ENCODE measurements at places on chromosomes 13 and 19.
A peak's percentile ranks its signal among the peaks of the same experiment; 100 is the strongest.

GRCh38 chr19:42467183-42467760, 24.5 kb upstream of the CXCL17 start:
- no peak for DNase-seq

- DNase-seq = no peak
Measured at GRCh38 chr19:38028913-38029510, 122.0 kb downstream of the SIPA1L3 start.

GRCh38 chr19:3768748-3769099, 3.3 kb downstream of the RAX2 start:
- DNase-seq = no peak

GRCh38 chr19:6730153-6730804, 7.1 kb downstream of the GPR108 start:
- no peak for DNase-seq

GRCh38 chr13:43232144-43232872, 208.9 kb downstream of the DNAJC15 start:
- DNase-seq = no peak

- peak; percentile 86 for DNase-seq
Measured at GRCh38 chr13:76512721-76513145, 373.5 kb downstream of the KCTD12 start.

GRCh38 chr19:45439569-45440258, 16.0 kb upstream of the ERCC1 start:
- no peak for DNase-seq

DNA sequence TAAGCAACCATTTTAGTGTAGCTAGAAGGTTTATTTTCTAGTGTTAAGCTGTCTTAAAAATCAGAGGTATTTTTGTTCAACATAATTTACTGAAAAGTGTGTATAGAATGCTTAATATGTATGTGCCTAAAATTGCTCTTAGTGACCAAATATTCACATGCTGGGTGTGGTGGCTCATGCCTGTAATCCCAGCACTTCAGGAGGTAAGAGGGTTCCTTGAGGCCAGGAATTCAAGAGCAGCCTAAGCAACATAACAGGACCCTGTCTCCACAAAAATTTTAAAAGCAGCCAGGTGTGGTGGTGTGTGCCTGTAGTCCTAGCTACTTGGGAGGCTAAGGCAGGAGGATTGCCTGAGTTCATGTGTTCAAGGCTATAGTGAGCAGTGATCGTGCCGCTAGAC, 120.9 kb upstream of the FRY start:
- DNase-seq = no peak

GRCh38 chr19:13597640-13598039, 91.4 kb upstream of the CACNA1A start:
- peak; percentile 74 for DNase-seq

DNA sequence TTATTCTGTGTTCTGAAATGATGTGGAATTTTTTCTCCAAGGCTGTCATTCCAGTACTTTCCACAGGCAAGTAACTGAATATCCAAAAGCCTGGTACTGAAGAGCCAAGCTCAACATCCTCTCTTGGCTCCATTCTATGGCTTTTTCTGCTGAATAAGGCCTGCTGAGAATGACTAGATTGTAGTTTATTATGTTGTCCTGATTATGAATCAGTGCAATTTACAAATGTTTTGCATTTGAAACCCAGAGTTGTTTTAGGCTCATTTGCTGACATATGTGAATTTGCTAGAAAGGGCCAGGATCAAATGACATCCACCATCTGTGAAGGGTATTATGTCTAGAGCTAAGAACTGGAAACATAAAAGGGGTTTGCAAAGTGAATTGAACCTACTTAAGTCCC, 596.6 kb downstream of the KCTD12 start:
- DNase-seq = no peak

GRCh38 chr19:6963937-6964336, 57.3 kb downstream of the MBD3L2B start:
- DNase-seq = no peak

GRCh38 chr13:113989585-113990300, 15.9 kb upstream of the C13orf46 start:
- DNase-seq = no peak

- no peak for DNase-seq
Measured at GRCh38 chr19:27765397-27765796, 1447.6 kb downstream of the UQCRFS1 start.

DNA sequence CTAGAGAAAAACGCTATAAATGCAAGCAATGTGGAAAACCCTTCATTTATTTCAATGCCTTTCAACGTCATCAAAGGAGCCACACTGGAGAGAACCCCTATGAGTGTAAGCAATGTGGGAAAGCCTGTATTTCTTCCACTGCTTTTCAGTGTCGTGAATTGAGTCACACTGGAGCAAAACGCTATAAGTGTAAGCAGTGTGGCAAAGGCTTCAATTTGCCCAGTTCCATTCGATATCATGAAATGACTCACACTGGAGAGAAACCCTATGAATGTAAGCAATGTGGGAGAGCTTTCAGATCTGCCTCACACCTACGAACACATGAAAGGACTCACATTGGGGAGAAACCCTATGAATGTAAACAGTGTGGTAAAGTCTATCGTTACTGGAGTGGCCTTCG, 27.4 kb downstream of the ZNF20 start:
- DNase-seq = no peak

GRCh38 chr13:27138457-27139093, 33.0 kb downstream of the USP12 start:
- DNase-seq = no peak

DNA sequence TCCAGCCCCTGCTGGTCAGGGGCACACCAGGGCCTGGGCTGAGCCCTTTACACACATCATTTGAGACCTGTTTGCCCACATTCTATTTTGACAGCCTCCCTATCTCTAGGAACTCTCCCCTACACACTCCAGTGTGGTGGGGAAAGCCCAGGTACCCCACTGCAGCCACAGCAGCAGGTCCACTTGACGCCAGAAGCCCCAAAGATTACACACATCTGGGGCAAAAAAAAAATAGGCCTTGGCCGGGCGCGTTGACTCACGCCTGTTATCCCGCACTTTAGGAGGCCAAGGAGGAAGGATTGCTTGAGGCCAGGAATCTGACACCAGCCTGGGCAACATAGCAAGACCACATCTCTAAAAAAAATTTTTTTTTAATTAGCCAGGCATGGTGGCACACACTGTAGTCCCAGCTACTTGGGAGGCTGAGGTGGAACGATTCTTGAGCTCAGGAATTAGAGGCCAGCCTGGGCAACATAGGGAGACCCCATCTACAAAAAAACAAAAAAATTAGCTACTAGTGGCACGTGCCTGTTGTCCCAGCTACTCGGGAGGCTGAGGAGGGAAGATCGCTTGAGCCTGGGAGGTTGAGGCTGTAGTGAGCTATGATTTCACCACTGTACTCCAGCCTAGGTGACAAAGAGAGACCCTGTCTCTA, 18.0 kb upstream of the CD22 start:
- no peak for DNase-seq

GRCh38 chr13:44921246-44921877, 67.9 kb downstream of the NUFIP1 start:
- no peak for DNase-seq

DNA sequence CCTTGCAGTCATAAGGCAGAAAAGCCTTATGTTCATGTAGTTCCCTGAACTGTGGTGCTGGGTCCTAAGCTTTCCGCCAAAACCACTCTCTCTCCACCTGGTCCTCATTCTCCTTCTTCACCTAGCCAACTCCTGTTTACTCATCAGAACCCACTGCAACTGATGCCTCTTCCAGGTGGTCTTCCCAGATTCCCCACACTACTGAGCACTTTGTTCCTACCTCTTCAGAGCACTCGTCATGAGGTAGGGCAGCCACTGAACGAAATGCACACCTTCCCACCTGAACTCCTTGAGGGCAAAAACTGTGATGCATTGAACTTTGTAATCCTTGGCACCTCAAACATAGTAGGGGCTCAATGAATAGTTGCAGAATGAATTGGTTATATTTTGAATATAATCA, 100.4 kb downstream of the DOCK9 start:
- DNase-seq = no peak

DNA sequence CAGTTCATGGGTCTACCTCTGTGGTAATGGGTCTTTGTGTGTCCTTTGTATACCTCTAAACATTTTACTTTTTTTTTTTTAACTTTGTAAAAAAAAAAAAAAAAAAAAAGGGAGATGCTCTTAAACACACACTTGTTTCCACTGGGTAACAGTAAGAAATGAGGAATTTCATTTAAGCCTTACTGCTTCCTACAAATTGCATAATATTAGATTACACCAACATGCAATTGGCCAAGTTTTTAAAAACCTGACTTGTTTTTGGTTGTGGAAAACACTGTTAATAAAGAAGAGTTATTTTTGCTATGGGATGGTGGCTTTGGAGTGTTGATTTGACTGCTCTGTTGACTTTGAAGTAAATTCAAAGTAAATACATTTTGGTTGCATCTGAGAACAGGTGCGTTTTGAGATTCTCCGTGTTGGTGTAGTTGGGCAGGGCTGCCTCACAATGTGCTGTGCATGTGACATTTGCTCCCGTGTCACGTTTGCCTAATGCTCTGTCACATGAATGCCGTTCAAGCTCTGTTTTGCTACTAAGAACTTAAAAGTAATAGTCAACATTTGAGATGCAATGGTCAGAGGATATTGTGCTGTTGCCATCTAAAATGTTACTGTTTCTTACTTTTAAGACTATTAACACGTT, 202.4 kb downstream of the LMO7 start:
- DNase-seq = peak; percentile 2

- no peak for DNase-seq
Measured at GRCh38 chr13:41053384-41053826, 7.9 kb upstream of the WBP4 start.

- no peak for DNase-seq
Measured at GRCh38 chr13:113833111-113833830, 30.6 kb downstream of the GAS6 start.

GRCh38 chr13:19606152-19606551, 27.3 kb upstream of the MPHOSPH8 start:
- no peak for DNase-seq

DNA sequence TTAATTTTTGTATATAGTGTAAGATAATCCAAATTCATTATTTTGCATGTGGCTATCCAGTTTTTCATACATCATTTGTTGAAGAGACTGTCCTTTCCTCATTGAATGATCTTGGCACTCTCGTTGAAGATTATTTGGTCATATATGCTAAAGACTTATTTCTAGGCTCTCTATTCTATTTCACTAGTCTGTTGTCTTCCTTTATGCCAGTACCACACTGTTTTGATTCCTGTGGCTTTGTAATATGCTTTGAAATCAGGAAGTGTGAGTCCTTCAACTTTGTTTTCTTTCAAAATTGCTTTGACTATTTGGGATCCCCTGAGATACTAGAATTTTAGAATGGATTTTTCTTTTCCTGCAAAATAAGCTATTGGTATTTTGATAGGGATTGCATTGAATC, 24.5 kb downstream of the FNDC3A start:
- no peak for DNase-seq

GRCh38 chr13:50910485-50910805, 854 bp downstream of the RNASEH2B start:
- DNase-seq = no peak

- DNase-seq = no peak
Measured at GRCh38 chr19:30066781-30067759, 125.0 kb downstream of the URI1 start.

DNA sequence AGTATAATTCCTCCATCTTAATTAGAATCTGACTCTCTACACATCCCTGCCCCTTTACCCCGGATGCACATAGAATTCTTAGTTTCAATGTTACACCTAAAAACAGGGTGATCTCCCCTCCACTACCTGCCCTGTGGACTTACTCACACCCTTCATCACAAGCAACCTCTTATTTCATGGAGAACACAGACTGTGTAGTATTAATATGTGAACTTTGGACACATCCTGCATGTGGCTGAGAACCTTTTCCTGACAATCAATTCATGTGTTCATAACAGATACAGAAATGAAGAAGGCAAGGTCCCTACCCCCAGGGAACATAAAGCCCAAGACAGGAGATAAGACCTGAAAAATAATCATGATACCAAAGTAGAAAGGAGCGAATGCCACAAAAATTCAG, 11.8 kb downstream of the CEACAM6 start:
- DNase-seq = no peak

GRCh38 chr13:112894423-112894672, 74.7 kb upstream of the MCF2L start:
- no peak for DNase-seq

DNA sequence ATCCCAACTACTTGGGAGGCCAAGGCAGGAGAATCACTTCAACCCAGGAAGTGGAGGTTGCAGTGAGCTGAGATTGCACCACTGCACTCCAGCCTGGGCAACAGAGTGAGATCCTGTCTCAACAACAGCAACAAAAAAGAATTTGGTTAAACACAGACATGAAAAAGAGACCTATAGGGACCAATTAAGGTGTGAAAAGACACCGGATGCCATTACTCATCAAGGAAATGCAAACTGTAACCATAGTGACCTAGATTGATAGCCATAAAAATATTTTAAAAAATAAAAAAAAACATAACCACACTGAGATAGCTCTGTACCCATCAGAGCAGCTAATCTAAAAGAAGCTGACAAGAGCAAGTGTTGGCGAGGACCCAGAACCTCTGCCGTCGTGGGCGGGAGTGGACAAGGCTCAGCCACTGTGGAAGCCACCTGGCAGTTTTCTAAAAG, 37.1 kb upstream of the ISYNA1 start:
- DNase-seq = no peak

Data from NCI-H1092 (cell line).